Stimulated activated CD4-positive, alpha-beta T cell treated with anti-CD3 and anti-CD28 coated beads, Interleukin-1b, Interleukin-23, amount 100 ng/mL, for 1 hour (primary cell): ENCODE measurements at places on chromosomes 7 and 10.

- DNase-seq = no peak
Observed at GRCh38 chr10:3782451-3783315, 2.3 kb downstream of the KLF6 start.

DNA sequence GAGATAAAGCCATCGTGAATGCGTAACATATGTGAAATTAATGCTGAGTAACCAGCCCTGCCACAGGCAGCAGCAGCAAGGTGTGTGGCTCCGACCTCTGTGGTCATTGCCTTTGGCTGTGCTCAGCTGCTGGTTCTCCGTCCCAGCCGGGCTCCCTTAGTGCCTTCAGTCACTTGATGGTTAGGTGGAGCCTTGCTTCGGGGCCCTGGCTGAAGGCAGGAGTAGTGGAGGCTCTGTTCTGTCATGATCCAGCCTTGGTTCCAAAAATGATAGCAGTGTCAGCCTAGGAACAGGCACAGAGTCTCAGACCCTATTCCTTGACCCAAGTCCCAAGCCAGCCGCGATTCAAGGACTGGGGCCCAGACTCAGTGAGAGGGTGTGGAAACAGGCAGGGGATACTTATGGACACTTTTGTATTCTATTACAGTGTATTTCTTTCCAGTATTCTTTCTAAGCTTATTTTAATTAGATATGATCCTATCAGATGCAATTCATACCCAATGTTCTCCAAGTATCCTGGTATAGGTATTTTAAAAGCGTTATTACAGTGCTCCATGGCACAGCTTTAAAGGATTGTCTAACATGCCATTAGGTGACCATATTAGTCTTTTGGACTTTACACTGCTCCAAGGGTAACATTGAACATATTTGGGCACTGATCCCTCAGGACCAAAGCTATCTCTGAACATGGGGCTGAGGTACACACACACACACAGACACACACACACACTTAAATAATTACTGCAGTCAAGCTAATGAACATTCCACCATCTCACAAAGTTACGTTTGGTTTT lies 9.0 kb downstream of the SCART1 start:
- DNase-seq = no peak

- no peak for DNase-seq
Observed at GRCh38 chr7:151272405-151272804, 23.9 kb upstream of the SMARCD3 start.

- no peak for DNase-seq
Observed at GRCh38 chr7:74412056-74412455, 41.6 kb upstream of the GTF2IRD1 start.

DNA sequence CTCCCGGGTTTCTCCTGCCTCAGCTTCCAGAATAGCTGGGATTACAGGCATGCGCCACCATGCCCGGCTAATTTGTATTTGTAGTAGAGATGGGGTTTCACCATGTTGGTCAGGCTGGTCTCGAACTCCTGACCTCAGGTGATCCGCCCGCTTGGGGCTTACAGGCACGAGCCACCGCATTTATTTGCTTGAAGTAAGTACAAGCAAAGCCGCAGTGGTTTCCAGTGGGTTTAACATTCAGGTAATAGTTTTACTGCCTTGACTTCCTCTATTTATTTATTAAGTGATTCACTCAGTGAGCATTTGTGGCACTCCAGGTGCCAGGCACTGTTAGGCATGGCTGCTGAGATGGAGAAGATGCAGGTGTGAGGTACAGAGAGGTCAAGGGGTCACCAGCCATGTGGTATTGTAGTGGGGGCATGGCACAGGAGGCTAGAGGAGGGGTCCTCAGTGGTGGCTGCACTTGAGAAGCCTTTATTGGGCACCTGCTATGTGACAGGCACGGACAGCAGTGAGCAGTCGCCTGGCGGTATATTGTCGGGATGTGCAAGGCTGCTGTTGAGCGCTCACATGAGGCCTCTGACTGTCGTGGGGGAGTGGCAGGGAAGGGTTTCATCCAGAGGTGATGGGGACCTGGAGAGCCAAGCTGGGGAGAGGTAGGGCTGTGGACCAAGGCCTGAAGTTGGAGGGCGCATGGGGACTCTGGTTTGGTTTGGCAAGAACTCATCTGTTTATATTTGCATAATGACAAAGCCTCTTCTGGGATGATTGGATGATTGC lies 54.9 kb downstream of the DOCK1 start:
- DNase-seq = no peak
